ENCODE measurements at places on chromosomes 13 and 19.

DNA sequence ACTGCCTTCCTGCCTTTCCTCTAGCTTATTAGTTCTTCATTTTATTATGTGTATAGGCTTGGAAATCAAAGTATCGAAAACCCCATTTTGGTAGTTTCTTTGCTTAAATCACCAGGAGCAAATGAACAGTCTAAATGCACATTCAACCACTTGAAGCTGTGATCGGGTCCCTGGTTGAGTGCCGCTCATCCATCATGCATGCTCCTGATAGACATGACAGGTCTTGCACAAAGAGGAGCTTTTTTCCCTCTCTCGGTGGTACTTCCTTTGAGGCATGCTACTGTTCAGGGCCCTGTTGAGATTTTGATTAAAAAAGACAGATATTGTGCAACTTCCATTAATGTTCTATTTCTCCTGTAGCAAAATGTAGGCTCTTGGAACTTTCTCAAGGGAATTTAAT, 185.8 kb downstream of the OLFM4 start:
- DNase-seq: no peak

DNA sequence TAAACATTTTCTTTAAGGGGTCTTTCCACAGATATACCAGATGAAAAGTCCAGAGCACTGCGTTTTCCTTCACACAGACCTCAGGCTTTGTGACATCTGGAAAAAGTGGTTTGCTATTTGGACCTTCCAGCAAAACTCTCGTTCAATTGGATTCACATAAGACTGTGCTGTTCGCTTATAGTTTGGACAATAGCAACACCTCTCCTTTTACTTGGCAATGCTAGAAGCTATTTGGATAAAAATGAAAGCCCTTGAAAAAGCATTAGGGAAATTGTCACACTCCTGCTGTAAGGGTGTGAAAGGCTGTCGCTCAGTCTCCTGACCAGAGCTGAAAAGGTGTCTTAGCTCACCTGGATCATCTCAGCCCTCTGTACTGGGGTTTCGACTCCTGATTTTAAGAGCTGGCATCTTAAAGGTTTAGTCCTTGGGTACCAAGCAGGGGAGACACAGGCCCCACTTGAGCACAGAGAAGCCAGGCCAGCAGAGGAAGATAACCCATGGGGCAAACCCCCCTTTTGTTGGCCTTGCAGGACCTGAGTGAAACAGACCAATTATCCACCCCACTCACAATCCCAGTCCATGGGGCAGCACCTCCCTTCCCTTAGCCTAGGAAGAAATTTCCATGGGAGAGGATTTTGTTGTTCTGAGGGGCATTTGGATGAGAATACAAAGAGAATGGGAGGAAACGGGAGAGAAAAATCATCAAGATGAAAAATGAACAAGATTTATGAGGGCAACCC, 257.6 kb downstream of the DLEU7 start:
- DNase-seq: no peak

GRCh38 chr13:45974500-45974899, 78.0 kb downstream of the ZC3H13 start:
- no peak for DNase-seq

DNA sequence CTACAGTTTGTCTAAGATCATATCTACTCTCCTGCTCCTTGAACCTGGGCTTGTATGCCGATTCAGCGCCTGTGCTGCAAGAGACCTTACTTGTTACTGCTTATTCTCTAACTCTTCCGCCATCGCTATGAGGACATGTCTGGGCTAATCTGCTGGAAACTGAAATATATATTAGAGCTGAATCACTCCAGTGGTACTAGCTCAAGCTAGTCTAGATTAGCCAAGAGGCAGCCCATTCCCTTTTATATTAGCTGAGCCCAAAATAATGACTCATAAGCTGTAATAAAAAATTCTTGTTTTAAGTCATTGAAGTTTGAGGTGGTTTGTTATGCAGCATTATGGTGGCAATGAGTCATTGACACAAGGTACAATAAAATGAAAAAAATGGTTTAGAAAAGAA, 52.8 kb downstream of the SLC6A16 start:
- peak; percentile 52 for DNase-seq

- no peak for DNase-seq
Observed at GRCh38 chr13:60051754-60052285, 111.9 kb downstream of the DIAPH3 start.

- DNase-seq: no peak
Observed at GRCh38 chr13:36829753-36830152, 10.7 kb downstream of the RFXAP start.

- peak; percentile 43 for DNase-seq
Observed at GRCh38 chr19:7888145-7888825, at the start of gene LRRC8E. Gene LRRC8E, plus strand, starts transcription at chr19:7888510. Its CDS starts 7,094 bp downstream, at chr19:7895604.

DNA sequence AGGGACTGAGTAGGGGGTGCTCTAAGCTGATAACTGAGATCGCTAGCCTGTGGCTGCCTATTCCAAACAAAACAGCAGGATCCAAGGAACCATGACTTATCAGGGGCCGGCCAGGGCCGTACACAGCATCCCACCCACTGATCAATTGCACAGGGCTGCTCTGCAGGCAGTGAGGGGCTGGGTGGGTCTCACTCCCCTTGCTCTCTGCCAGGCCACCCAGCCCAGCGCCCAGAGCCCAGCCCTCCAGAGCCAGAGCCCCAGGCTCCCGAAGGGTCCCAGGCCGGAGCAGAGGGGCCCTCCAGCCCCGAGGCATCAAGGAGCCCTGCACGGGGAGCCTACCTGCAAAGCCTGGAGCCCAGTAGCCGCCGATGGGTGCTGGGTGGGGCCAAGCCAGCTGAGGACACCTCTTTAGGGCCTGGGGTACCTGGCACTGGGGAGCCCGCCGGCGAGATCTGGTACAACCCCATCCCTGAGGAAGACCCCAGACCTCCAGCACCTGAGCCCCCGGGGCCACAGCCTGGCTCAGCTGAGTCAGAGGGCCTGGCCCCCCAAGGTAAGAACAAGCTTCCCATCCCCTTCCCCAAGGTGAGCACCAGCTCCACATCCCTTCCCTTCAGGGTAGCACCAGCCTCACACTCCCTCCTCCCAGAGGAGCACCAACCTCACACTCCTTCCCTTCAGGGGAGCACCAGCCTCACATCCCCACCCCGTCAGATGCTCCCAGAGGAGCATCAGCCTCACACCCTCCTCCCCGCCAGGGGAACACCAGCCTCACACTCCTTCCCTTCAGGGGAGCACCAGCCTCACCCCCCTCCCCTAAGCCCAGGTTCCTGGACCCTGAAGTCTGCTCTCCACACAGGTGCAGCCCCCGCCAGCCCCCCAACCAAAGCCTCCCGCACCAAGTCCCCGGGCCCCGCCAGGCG, 1.9 kb downstream of the SYDE1 start:
- DNase-seq: no peak

DNA sequence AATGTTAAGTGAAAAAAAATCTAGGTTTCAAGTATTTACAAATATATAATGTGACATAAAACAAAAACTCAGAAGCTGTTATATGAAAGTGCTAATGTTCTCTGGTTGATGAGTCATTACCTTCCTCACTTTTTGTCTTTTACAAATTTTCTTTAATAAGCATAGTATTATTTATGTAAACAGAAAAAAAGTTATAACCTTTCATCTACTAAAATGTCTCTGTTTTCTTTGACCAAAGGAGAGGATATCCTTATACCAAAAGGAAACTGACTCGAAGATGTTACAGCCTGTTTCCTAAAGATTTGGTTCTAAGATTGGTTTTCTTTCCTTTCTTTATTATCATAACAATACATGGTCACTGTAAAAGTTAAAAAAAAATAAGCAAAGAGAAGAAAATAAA, 38.0 kb downstream of the RCBTB2 start:
- no peak for DNase-seq

DNA sequence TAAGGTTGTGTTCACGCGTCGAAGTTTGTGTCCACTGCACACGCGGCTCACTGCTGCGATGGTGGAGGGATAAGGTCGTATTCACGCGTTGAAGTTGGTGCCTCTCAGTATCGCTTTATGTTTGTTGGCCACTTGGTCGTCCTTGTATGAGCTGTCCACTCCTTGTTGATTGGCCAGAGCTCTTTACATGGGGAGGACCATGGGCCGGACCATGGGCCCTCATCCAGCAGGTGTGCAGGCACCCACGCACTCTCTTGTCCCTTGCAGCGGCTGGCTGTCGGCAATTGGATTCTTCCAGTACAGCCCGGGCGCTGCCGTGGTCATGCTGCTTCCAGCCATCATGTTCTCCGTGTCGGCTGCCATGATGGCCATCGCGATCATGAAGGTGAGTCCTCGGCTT, 17.6 kb downstream of the ADAT3 start:
- DNase-seq: no peak

DNA sequence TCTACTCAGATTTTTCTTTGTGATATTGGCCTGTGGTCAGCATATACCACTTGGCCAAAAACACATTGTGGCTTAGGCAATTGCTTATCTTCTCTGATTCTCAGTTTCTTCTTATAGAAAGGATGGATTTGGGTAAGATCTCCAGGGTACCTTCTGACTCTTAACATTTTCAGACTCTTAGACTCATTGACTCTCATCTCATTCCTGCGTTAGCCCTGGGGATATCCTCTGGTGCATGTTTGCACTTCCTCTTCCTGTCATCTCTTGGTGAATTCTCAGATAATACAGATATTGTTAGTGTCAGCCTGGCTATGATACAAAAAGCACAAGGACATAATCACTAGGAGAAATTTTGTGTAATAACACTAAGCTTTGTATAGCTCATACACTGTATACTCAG, 492.5 kb upstream of the GPC6 start:
- no peak for DNase-seq

GRCh38 chr19:51422053-51422448, 4.6 kb upstream of the SIGLEC10 start:
- DNase-seq: peak; percentile 66

DNA sequence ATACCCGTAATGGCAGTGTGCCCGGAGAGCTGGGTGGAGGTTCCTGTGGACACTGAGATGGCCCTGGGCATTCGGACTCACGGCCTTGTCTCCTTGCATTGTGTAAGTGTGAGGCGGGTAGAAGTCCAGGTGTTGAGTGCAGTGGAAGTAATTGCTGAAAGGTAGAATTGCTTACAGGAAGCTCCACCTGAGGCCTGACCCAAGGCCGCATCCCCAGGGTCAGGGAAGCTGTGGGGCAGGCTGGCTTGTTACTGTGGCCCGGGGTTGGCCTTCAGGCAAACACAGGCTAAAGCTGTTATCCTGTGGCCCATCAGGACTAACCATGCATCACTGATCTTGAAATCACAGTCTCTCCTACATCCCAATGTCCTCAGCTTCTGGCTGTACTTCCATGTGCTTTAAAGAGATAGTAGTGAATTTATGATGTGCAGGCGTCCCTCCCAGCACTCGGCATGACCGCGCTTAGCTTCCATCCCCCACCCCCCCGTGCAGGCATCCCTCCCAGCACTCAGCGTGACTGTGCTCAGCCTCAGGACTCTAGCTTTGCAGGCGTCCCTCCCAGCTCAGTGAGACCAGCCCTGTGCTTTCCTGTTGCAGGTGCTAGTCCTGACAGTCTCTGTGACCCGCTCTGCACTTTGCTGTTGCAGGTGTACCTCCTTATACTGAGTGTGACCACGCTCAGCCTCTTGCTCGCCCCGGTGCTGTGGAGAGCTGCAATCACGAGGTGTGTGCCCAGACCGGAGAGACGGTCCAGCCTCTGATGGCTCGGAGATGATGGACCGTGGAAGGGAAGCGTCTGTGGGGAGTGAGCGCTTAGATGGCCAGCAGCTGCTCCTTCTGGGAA, 35.6 kb upstream of the TFDP1 start:
- peak; percentile 23 for DNase-seq

GRCh38 chr19:35167251-35168119, 12.9 kb downstream of the FXYD5 start:
- no peak for DNase-seq

All from fibroblast of the aortic adventitia (primary cell).